HFFc6 (cell line): ENCODE measurements at places on chromosomes 12 and 14. TPM values are rescaled to one million over a fixed set of nuclear protein-coding genes. Genes with fewer than 3 reads are reported as not detected.

Gene DPF3
- total RNA-seq: 4.1 to 7.8 TPM (median 4.7 TPM) in 3 replicates

Gene FOS
- total RNA-seq: 126 to 347 TPM (median 232 TPM) in 3 replicates

Gene CD163
- 0.04 TPM in 1 of 3 replicates, not detected in the others for total RNA-seq

Gene LTB4R
- total RNA-seq: 1.7 to 2.5 TPM (median 2.2 TPM) in 3 replicates

Gene MDGA2
- total RNA-seq: not detected in 3 replicates

GRCh38 chr12:101891462-101891971 lies 14.1 kb downstream of the DRAM1 start:
- peak; percentile 85 for DNase-seq

DNA sequence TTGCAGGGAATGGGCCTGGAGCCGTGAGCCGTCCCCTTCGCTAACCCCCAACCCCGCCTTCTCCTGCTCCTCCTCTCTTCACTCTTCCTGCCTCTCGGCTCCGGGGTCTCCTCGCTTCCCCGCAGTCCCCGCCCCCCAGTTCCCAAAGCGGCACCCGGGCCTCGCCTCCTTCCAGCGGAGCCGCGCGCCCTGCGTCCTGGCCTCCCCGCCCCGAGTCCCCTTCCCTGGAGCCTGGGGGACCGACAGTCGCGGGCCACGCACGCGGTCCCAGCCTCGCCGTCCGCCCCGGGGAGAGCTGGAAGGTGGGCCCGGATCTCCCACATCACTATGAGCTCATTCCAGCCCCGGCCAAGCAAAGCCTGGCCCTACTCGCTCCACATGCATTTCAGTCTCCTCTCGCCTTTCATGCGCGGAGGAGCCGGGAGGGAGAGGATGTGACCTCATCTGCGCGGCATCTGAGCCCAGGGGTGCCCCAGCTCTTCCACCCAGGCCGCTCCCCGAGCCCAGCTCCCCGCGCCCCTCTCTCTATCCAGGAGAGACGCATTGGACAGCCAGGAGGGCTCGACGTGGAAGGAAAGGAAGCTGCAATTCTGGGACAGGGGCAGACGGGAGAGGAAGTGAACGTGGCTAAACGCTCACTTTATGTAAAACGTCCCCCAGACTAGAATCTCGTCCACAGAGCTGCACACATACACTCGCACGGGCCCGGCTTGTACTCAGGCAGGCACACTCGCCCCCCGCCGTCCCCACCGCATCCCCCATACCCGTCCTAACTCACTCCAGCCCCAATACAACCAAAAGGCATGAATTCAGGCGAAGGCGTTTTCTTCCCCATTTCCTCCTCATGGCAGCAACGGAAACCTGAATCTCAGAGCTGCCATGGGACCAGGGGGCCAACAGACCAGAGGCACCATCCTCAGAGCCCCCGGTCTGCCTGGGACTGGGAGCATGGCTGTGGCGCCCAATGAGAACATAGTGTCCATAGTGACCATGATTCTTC lies 108.7 kb upstream of the CCND2 start:
- peak; percentile 37 for DNase-seq

- DNase-seq: no peak
Measured at GRCh38 chr14:91292491-91292890, 48.0 kb upstream of the GPR68 start.

GRCh38 chr14:86858031-86858430 lies 1135.0 kb downstream of the GALC start:
- peak; percentile 57 for DNase-seq

DNA sequence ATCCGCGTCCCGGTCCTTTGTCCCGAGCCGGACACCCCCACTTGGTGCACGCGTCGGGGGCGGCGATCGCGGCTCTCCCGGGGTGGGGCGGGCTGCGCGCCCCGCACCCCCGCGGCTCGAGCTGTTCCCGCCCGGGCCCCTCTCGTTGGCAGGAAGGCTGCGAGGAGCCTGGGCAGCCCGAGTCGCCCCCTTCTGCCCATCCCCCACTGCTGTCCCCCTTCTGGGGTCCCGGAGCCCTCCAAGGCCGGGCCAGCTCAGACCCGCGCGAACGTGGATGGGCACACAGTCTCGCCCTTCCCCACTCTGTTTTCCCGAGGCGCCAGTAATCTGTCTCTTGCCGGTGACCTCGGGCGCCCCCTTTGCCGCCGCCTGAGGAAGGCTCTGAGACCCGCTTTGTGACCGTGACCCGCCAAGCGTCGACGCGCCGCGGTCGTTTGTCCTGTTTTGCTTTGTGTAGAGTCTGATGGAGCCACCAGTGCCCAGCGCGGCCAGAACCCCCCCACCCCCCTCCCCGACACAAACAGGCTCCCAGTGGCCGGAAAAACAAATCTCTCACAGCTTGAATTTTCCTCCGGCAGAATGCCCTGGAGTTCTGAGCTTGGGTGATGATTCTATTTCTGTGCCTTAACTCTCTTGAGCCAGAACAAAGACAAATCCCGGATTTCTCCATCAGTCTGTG lies 610 bp downstream of the C14orf132 start:
- DNase-seq: peak; percentile 20

GRCh38 chr14:68306265-68306933 lies 486.5 kb downstream of the ZFP36L1 start:
- DNase-seq: no peak

GRCh38 chr12:129409281-129409680 lies 494.5 kb downstream of the TMEM132D start:
- DNase-seq: no peak

GRCh38 chr14:55350461-55350860 lies 61.2 kb downstream of the ATG14 start:
- DNase-seq: no peak

- DNase-seq: no peak
Measured at GRCh38 chr14:95759941-95760340, 46.0 kb upstream of the TCL1A start.
